Mesendoderm (in vitro differentiated cells): ENCODE measurements at places on chromosomes 5 and 9.
A peak's percentile ranks its signal among the peaks of the same experiment; 100 is the strongest.

- H3K4me1 ChIP-seq: peaks cover 4% of the 10 kb centered on the region
- no peak overlapping the region for H3K27ac ChIP-seq
- no peak for DNase-seq
- no peaks in the 10 kb centered on the region for H3K36me3 ChIP-seq
- H3K4me3 ChIP-seq: no peak overlapping the region
- H3K27me3 ChIP-seq: no peaks in the 10 kb centered on the region
These were observed 20.0 kb downstream of the TMEFF1 start for GRCh38 chr9:100492952-100493351.

DNA sequence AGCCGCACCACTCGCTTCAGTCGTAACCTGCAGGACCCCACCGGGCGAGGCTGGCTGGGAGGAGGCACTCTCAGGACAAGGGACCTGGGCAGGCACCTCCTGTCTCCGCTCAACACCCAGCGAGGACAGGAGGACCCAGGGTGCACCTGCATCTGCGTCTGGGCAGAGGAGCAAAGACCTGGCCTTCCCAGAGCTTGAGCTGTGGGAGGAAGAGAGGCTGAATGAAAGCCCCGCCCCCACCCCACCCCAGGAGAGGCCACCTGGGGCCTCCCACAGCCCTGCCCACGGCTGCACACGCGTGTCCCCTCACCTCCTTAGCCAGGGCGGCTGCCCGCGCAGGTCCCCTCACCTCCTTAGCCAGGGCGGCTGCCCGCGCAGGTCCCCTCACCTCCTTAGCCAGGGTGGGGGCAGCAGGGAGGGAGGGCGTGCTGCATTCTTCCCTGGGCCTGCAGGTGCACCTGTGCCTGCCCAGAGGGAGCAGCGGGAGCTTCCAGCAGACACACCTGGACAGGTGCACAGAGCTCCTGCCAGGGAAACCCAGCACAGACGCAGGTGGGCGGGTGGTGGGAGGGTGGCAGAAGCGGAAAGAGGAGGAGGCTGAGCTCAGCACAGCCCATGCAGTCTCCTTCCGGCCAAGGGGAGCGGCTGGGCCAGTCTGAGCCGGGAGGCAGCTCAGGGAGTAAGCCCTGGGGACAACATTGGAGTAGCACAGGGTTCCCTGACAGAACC, 18.5 kb upstream of the SLC12A7 start:
- H3K4me3 ChIP-seq: no peak overlapping the region
- no peaks in the 10 kb centered on the region for H3K27me3 ChIP-seq
- no peak for DNase-seq
- H3K4me1 ChIP-seq: no peaks in the 10 kb centered on the region
- H3K36me3 ChIP-seq: no peaks in the 10 kb centered on the region
- no peak overlapping the region for H3K27ac ChIP-seq

GRCh38 chr5:109656829-109657228, 32.9 kb upstream of the MAN2A1 start:
- no peaks in the 10 kb centered on the region for H3K36me3 ChIP-seq
- no peak for DNase-seq
- peaks cover 2% of the 10 kb centered on the region for H3K4me1 ChIP-seq
- no peak overlapping the region for H3K27ac ChIP-seq

DNA sequence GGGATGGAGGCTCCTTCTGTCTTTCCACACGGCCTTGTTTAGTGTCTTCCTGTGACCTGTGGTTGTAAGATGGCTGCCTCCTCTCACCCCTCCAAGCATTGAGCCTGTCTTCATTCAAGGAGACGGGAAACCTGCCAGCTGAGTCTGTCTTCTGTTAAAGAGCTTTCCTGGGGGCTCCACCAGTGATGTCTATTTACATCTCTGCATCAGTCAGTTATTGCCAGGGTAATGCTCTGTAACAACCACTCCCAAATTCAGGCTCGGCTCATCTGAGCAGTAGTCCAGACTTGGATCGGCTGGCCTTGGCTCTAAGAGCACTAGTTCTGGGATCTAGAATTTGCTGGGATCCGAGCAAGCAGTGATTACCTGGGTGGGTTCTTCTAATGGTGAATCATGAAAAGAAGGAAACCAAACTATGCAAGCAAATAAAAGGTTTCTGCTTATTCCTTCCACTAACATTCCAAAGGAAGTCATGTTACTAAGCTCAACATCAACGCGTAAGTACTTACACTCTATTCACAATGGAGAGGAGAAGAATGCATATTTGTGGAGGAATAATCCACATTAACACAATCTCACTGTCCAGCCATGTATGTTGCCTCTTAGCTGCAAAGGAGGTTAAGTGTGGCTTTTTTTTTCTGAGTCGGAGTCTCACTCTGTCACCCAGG, 61.7 kb downstream of the GALNT12 start:
- H3K4me1 ChIP-seq: no peaks in the 10 kb centered on the region
- H3K27ac ChIP-seq: no peak overlapping the region
- no peak for DNase-seq
- H3K4me3 ChIP-seq: no peak overlapping the region
- no peaks in the 10 kb centered on the region for H3K36me3 ChIP-seq

- H3K27ac ChIP-seq: no peak overlapping the region
- no peaks in the 10 kb centered on the region for H3K36me3 ChIP-seq
- H3K27me3 ChIP-seq: no peaks in the 10 kb centered on the region
- H3K4me1 ChIP-seq: no peaks in the 10 kb centered on the region
- no peak overlapping the region for H3K4me3 ChIP-seq
- DNase-seq: no peak
These were observed 133.1 kb upstream of the SPDL1 start for GRCh38 chr5:169450464-169450863.

DNA sequence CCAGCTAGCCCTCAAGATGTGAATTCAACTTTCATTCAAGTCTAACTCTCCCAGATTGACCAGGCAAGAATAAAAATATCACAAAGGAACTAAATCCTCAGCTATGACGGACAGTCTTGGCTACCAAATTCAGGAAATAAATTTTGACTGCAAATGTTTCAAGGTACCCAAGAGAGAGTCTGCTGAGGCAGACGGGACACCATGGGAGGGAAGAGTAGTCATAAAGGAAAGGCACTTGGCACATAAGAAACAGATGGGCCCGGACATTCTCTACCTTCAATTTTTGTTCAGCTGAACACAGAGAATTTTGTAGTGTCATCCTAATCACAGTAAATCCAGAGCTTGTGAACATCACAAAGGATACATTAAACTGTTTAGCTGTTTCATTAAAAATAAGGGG, 390.0 kb downstream of the DTWD2 start:
- no peak for DNase-seq
- no peaks in the 10 kb centered on the region for H3K36me3 ChIP-seq
- no peak overlapping the region for H3K27ac ChIP-seq

DNA sequence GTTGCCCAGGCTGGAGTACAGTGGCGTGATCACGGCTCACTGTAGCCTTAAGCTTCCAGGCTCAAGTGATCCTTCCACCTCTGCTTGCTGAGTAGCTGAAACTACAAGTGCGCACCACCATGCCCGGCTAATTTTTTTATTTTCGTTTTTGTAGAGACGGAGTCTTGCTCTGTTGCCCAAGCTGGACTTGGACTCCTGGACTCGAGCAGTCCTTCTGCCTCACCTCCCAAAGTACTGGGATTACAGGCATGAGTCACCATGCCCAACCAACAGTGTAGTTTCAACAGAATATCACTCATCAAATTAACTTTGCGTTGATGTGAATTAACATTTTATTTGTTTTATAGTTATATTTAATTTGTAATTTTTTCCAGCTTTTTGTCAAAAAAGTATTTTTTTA, 45.3 kb downstream of the WDR70 start:
- H3K4me3 ChIP-seq: no peak overlapping the region
- H3K27ac ChIP-seq: no peak overlapping the region
- H3K27me3 ChIP-seq: no peaks in the 10 kb centered on the region
- no peaks in the 10 kb centered on the region for H3K4me1 ChIP-seq

- no peaks in the 10 kb centered on the region for H3K4me1 ChIP-seq
- no peaks in the 10 kb centered on the region for H3K36me3 ChIP-seq
- H3K27ac ChIP-seq: no peak overlapping the region
- H3K4me3 ChIP-seq: no peak overlapping the region
- no peaks in the 10 kb centered on the region for H3K27me3 ChIP-seq
- no peak for DNase-seq
These were observed 152.6 kb upstream of the MAST4 start for GRCh38 chr5:66443462-66444130.

- no peak overlapping the region for H3K4me3 ChIP-seq
- H3K27ac ChIP-seq: no peak overlapping the region
- no peaks in the 10 kb centered on the region for H3K36me3 ChIP-seq
- no peak for DNase-seq
These were observed 70.7 kb downstream of the ANKRD33B start for GRCh38 chr5:10634562-10634961.

- no peaks in the 10 kb centered on the region for H3K36me3 ChIP-seq
- H3K27me3 ChIP-seq: no peaks in the 10 kb centered on the region
- peak; percentile 70 for DNase-seq
- H3K4me3 ChIP-seq: no peak overlapping the region
- H3K4me1 ChIP-seq: peaks cover 1% of the 10 kb centered on the region
These were observed 64.9 kb downstream of the DOCK2 start for GRCh38 chr5:169701910-169702451.

- H3K4me3 ChIP-seq: no peak overlapping the region
- H3K27ac ChIP-seq: no peak overlapping the region
- no peaks in the 10 kb centered on the region for H3K27me3 ChIP-seq
- DNase-seq: no peak
These were observed 403.1 kb upstream of the WWC1 start for GRCh38 chr5:167888393-167888792.

DNA sequence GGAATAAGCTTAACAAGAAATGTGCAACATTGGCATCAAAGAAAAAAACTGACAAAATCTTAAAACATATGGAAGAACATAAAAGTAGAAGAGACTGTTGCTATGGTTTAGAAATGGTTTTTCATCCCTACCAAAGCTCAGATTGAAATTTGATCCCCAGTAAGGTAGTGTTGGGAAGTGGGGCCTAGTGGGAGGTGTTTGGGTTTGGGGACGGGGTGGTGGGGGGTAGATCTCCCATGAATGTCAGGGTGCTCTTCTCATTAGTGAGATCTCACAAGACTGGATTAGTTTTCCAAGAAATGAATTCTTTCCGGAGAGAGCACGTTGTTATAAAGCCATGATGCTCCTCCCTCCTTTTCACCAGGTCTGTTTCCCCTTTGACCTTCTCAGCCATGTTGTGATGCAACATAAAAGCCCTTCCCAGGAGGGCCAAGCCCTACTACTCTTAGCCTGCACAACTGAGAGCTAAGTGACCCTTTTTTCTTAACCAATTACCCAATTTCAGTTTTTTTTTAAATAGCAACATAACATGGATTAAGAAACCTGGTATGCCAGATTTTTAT, 10.6 kb downstream of the TMEM167A start:
- H3K27me3 ChIP-seq: no peaks in the 10 kb centered on the region
- H3K36me3 ChIP-seq: no peaks in the 10 kb centered on the region
- H3K27ac ChIP-seq: no peak overlapping the region
- H3K4me1 ChIP-seq: no peaks in the 10 kb centered on the region
- H3K4me3 ChIP-seq: no peak overlapping the region

DNA sequence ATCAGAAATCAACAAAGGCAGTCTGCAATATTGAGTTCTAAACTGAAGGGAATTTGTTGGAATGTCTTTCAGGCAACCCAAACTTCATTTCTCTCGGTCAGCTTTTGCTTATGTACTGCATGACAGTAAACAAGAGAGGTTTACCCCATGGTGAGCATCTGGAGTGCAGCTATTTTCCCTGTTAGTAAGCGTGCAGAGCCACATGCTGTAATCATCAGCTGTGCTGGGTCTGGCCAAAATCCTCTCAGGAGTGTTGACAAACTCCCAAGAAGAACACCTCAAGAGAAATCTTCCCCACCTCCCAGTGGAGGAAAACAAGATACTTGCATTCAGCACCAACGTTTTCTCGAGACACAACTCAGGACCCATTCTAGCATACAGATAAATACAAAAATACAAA, 83.6 kb upstream of the ADAMTSL1 start:
- no peaks in the 10 kb centered on the region for H3K36me3 ChIP-seq
- no peaks in the 10 kb centered on the region for H3K27me3 ChIP-seq
- no peak for DNase-seq
- no peaks in the 10 kb centered on the region for H3K4me1 ChIP-seq

GRCh38 chr5:95720094-95720786, 10.9 kb upstream of the RHOBTB3 start:
- no peaks in the 10 kb centered on the region for H3K36me3 ChIP-seq
- H3K27me3 ChIP-seq: no peaks in the 10 kb centered on the region

- no peak overlapping the region for H3K4me3 ChIP-seq
- no peak for DNase-seq
- H3K36me3 ChIP-seq: no peaks in the 10 kb centered on the region
- H3K27me3 ChIP-seq: no peaks in the 10 kb centered on the region
These were observed 4.1 kb upstream of the SLC25A48 start for GRCh38 chr5:135830384-135830700.

DNA sequence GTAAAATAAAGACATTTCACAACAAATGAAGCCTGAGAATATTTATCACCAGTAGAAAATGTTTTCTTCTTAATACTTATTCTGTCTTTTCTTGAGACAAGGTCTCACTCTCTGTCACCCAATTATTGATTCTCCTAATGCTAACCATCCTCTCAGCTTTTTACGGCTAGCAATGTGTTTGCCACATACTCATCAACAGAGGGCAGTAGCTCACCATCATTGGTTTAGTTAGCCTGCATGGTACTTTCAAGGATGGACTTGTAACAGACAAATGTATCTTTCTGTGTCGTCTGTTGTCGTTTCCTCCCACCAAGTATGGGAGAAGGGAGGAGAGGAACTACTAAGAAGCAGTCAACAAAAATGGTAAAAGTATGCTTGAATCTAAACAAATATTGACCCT, 5.9 kb upstream of the ACO1 start:
- DNase-seq: peak; percentile 86
- no peak overlapping the region for H3K4me3 ChIP-seq
- no peak overlapping the region for H3K27ac ChIP-seq

GRCh38 chr5:174229514-174230370, 184.2 kb downstream of the NSG2 start:
- no peaks in the 10 kb centered on the region for H3K4me1 ChIP-seq
- DNase-seq: no peak
- no peak overlapping the region for H3K27ac ChIP-seq
- H3K4me3 ChIP-seq: no peak overlapping the region
- H3K27me3 ChIP-seq: no peaks in the 10 kb centered on the region
- no peaks in the 10 kb centered on the region for H3K36me3 ChIP-seq

GRCh38 chr5:143134900-143135299, 268.6 kb downstream of the NR3C1 start:
- H3K4me3 ChIP-seq: no peak overlapping the region
- no peaks in the 10 kb centered on the region for H3K4me1 ChIP-seq
- no peaks in the 10 kb centered on the region for H3K27me3 ChIP-seq
- H3K27ac ChIP-seq: no peak overlapping the region
- DNase-seq: no peak

DNA sequence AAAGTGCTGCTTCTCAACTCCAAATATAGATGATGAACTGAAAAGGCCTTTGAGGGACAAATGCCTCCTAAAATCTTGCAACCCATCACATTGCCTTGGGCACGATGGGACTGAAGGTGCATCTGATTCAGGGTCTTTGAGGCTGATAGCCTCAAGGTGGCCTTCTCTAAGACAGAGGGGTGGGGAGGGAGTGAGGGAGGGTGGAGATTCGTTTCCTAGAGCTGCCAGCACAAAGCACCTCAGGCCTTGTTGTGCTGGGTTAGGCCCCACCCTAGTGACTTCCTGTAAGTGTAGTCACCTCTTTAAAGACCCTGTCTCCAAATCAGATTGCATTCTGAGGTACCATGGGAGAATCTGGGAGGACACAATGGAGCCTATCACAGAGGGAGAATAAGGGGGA, 57.1 kb downstream of the BARX1 start:
- no peak overlapping the region for H3K4me3 ChIP-seq
- H3K27ac ChIP-seq: no peak overlapping the region
- no peaks in the 10 kb centered on the region for H3K27me3 ChIP-seq
- H3K36me3 ChIP-seq: no peaks in the 10 kb centered on the region
- H3K4me1 ChIP-seq: no peaks in the 10 kb centered on the region

- H3K4me1 ChIP-seq: peaks cover 4% of the 10 kb centered on the region
These were observed 632 bp upstream of the PRKAA1 start for GRCh38 chr5:40798801-40799210.

GRCh38 chr9:16712787-16713186, 157.7 kb downstream of the BNC2 start:
- no peak for DNase-seq
- no peak overlapping the region for H3K27ac ChIP-seq
- no peaks in the 10 kb centered on the region for H3K27me3 ChIP-seq
- peaks cover 6% of the 10 kb centered on the region for H3K4me1 ChIP-seq
